Activated CD8-positive, alpha-beta memory T cell treated with anti-CD3 and anti-CD28 coated beads for 48 hours (primary cell): ENCODE measurements at places on chromosomes 7 and 10.

DNA sequence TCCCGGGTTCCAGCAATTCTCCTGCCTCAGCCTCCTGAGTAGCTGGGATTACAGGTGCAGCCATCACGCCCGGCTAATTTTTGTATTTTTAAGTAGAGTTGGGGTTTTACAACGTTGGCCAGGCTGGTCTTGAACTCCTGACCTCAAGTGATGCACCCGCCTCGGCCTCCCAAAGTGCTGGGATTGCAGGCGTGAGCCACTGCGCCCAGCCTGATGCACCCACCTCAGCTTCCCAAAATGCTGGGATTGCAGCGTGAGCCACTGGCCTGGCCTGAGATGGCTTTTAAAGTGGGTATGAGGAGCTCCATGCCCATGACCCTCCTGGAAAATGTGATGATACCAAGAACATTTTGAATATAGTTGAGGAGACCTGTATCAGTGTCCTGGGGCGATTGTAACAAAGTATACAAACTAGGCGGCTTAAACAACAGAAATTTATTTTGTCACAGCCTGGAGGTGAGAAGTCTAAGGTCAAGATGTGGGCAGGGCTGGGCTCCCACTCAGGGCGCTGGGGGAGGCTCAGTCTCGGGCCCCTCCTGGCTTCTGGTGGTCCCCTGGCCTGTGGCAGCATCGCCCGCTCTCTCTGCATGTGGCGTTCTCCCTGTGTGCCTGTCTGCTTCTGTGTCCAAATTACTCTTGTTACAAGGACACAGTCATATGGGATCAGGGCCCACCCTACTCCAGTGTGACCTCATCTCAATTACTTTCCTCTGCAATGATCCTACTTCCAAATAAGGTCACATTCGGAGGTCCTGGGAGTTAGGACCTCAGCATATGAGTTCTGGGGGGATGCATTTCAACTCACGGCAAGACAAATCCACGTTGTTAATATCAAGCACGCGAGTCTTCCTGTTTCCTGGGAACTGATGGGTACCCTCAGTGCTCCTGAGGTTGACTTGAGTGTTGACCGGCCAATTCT lies 108.8 kb downstream of the ACTR3B start:
- DNase-seq: no peak

DNA sequence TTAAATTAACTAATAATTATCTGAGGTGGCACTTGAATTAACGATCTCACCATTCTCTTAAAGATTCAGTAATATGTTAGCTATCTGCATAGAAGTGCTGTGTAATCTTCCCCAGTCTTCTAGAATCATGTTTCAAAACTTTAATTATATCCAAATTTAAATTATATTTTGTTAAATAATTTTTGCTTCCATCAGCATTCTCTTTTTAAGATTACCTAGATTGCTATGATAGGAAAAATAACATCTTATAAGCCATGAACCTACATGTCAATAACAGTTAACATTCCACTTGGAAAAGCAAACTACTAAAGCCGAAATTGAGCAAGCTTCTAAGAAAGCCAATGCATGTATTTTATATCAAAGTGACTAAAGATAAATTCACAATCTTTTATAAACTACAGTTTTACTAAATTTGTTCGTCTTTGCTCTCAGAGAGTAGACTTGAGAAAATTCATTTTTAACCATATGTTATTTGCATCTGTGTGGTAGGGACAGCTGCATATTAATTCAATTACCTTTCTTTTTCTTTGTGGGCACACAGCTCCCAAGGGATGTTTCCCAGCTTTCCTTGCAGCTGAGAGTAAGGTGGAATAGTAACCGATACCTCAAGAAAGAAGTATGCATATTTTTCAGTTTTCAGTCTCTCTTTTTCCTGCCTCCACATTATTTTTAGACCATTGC lies 105.4 kb upstream of the ABCB5 start:
- no peak for DNase-seq

DNA sequence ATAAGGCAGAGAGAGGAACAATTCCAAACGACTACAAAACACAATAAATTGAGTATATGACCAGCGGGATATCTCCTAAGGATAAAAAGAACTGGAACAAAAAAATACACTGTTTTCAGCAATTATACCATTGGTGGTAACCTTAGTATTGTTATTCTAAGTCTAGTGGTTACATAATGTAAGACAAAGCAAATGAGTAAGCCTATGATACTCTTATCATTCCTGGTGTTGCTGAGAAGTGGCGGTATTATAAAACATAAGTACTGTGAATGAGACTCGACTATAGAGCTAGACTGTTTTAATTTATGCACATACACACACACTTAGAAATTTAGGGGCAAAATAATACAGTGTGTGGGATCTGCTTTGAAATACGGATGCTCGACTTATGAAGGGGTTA lies 107.7 kb downstream of the NRBF2 start:
- DNase-seq: no peak

DNA sequence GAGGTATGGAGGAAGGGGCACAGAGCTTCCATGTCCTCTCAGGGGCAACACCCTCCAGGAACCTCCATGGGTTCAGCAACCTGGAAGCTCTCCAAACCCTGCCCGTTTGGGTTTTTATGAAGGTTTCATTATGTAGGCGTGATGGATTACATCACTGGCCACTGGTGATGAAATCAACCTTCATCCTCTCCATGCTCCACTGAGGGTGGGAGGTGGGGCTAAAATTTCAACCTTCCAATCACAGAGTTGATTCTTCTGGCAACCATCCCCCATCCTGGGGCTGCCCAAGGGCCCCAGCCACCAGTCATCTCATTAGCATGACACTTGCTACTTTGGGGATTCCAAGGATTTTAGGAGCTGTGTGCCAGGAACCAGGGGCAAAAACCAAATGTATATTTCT lies 90.1 kb downstream of the TEX36 start:
- DNase-seq: no peak

DNA sequence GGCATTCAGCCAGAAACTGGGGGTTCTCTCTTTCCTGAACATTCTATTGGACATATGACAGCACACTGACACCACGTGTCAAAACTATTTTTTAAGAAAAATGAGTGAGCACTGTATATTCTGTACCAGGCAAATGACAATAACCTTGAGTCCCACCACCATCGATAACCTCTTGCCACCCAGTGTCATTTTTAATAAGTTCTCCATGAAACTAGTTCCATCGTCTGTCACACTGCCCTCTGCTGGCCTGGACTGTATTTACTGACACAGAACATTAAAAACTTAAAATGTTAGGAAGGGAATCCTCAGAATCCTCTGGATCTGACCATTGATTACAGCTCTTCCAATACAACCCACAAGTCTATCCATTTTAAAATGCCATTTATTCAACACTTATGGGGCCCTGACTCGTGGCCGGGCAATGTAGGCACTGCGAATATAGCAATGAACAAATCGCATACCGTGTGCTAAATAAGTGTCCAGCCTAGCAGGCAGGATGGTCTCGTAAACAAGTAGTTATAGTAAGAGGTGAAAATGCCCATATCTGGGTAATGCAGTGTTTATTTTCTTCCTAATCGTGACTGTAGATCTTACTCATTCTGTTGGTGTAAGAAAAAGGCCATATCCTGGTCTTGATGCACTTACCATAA lies 35.9 kb upstream of the CACNB2 start:
- peak; percentile 12 for DNase-seq
